ENCODE measurements at places on chromosomes 4 and X.

DNA sequence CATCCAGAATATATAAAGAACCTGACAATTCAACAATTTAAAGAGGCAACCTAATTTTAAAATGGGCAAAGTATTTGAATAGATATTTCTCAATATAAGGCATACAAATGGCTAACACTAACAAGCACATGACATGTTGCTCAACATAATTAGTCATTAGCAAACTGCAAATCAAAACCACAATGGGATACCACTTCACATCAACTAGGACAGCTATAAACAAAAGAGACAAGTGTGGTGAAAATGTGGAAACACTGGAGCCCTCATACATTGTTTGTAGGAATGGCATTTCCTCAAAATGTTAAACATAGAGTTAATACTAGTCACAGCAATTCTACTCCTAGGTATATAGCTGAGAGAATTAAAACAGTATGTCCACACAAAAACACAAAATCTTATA is 96.7 kb downstream of the CORIN start:
- no peak for DNase-seq

GRCh38 chrX:104098919-104099318 is 13.4 kb upstream of the ZCCHC18 start:
- no peak for DNase-seq

- no peak for DNase-seq
These were observed 2022.3 kb downstream of the ARAP2 start for GRCh38 chr4:34221986-34222385.

- DNase-seq, result no peak
These were observed 109.6 kb downstream of the PCDH18 start for GRCh38 chr4:137422666-137423065.

DNA sequence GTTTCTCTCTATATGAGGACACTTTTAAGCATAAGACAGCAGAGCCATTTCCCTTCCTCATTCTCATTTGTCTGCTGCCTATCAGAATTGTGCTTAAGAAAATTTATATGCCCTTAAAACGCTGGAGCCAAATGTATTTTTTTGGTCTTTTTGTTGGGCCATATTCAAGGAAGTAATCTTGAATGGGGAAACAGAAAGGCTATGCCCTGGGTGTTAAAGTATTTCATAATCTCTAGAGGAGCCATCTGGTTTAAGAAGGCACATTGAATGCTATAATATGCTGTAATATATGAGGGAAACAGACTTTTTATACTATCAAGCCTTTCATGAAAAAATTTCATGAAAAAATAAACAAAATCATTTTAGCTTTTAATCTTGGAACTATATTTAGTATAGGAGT is 4.3 kb downstream of the DMD start:
- no peak for DNase-seq

Data from stimulated activated CD4-positive, alpha-beta T cell treated with anti-CD3 and anti-CD28 coated beads, Interleukin-1b, Interleukin-23, amount 100 ng/mL, for 1 hour (primary cell).